ENCODE measurements at places on chromosomes 7 and 10. TPM values are rescaled to one million over a fixed set of nuclear protein-coding genes. Genes with fewer than 3 reads are reported as not detected.

ASB10 gene
- not detected for total RNA-seq

SVIL gene
- 27.5 TPM for total RNA-seq

LLCFC1 gene
- total RNA-seq = not detected

BZW2 gene
- 91.0 TPM for total RNA-seq

Data from A549 treated with dexamethasone at 1 μM for 4 hours (cell line).